ENCODE measurements at places on chromosomes 3 and 15.
A peak's percentile ranks its signal among the peaks of the same experiment; 100 is the strongest.

DNA sequence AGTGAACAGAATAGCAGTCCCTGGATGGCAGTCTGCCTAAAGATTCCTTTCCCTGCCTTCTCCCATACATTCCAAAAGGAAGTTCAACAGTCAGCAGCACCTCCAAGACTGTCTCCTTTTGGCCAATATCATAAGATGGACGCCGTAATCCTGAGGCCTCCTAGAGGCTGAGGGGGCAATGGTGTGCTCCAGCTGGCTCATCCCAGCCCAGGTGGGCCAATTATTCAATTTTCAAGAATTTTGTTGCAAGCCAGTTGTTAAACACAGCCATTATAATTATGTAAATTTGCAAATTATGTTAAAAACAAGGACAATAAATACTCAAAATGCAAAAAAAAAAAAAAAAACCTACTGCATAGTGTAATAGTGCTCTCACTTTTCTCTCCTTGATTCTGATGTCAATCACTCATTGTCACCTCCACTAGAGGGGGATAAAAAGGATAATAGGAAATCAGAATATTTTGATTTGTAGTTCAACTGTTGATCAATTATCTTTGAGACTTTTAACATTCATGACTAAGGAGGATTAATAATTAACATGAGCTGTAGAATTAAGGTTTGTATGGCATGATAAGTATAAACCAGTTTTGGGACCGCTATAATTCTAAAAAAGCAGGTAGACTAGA, 40.1 kb downstream of the PPARG start:
- DNase-seq: no peak

DNA sequence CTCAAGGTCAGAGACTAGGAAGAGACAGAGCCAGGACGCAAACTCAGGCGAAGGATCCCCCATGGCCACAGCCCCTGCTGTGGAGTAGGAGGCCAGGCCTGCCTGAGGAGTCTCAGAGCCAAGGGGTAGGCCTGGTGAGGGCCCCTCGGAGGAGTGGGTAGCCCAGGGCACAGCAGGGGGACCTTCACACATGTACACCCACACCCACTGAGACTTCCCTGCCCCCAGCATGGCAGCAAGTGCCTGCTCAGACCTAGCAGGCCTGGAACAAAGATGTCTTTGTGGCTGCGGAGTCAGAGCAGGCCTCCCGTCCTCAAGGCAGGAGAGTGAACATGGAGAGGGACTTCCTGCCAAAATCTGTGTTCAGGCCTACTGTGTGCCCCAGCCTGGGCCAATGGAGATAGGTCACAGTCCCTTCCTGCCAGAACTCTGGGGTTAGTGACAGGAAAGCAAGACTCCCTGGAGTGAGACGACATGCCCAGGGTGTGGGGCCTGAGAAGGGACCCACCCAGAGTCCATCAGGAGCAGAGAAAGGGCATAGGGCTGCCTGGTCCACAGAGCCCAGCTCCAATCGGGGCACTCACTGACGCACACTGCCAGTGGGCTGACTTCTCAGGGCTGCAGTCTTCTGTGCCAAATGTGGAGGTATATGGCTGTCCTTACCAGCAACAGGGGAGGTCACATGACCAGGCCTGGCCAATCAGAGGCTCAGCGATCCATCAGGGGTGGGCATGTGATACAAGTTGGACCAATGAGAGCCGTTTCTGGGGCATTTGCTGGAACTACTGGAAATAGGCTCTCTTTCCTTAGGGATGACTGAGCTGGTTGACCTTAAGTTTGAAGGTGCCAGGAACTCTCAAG, 2.3 kb downstream of the GRIP2 start:
- DNase-seq: no peak

DNA sequence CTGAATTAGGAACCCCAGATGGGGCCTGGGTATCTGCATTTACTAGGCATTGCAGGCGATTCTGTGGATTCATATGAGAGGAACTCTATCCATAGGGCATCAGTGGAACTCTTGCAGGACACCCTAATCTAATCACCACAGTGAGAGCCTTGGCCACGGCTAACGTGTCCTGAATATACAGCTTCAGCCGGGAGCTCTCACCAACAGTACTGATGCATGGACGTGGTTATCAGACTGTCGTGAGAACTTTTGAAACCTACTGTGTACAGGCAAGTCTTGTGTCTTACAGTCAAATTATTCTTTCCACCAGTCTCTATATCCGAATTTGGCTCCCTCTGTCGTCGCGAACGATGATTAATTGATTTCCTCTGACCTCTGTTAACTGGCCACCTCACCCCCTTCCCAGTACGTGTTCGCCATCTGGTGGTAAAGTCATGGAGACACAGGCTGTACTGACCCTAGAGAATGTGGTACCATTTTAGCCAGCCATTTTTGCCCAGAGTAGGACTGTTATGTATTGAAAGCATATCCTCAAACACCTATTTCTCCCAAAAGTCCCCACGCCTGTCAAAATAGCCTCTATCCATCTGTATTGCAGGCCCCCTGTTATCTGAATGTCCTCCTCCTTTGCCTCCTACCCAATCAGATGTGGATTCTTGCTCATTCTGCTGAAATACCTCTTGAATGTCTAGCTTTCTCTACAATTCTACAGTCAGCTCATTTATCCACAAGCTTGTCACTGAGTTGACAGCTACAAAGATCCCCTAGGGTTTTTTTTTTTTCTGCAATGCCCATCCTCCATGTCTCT, 39.7 kb downstream of the GLDN start:
- DNase-seq: peak; percentile 56

- DNase-seq: no peak
These were observed 281.7 kb downstream of the ROBO2 start for GRCh38 chr3:77321646-77322045.

DNA sequence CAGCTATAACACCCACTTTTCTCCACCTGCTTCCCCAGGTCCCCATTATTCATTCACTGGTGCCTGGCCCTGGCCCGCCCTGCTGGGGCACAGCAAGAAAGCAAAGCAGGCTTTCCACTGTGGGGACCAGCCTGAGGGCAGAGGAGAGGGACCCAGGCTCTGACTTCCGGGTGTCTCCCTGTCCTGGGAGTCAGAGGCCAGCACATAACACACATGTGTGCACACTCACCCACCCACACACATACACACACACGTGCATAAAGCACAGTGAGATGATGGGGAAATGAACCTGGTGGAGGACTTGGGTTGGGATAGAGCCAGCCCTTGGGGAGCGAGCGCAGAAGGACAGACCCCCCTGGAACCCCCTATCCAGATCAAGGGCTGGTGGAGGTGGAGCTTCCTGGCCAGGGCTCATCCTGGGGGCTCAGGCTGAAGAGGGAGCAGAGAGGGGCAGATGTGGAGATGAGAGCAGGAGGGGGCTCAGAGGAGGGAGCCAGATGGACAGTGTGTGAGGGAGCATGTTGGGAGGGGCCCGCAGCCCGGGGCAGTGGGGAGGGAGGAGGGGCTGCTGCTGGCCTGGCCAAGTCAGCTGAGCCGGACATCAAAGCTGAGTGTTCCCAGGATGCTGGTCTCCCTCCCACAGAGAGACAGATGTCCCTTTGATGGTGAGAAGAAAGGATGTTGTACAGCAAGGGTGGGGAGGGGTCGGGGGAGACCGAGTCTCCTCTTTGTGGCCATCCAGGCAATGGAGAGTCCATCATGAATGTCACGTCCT, 78.2 kb downstream of the LINGO1 start:
- no peak for DNase-seq

- peak; percentile 83 for DNase-seq
These were observed 21.3 kb downstream of the CHD2 start for GRCh38 chr15:92921215-92922131.

DNA sequence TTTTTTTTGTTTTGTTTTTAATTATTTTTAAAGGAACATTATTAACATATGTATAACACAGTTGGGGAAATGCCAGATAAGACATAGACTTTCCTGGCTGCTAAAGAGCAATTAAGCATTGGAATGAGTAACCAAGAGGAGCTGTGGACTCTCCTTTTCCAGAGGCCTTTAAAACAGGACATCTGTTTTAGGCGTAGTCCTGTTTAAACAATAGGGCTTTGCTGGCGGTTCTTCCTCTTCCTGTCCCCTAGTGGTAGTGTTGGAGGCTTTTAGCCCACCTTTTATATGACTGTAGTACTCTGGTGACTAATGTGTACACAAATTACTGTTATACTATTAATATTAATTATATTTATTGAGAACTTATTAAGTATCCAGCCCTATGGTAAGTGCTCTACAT, 81.9 kb downstream of the PPARG start:
- DNase-seq: peak; percentile 41

GRCh38 chr15:88012233-88012632, 244.3 kb downstream of the NTRK3 start:
- no peak for DNase-seq

DNA sequence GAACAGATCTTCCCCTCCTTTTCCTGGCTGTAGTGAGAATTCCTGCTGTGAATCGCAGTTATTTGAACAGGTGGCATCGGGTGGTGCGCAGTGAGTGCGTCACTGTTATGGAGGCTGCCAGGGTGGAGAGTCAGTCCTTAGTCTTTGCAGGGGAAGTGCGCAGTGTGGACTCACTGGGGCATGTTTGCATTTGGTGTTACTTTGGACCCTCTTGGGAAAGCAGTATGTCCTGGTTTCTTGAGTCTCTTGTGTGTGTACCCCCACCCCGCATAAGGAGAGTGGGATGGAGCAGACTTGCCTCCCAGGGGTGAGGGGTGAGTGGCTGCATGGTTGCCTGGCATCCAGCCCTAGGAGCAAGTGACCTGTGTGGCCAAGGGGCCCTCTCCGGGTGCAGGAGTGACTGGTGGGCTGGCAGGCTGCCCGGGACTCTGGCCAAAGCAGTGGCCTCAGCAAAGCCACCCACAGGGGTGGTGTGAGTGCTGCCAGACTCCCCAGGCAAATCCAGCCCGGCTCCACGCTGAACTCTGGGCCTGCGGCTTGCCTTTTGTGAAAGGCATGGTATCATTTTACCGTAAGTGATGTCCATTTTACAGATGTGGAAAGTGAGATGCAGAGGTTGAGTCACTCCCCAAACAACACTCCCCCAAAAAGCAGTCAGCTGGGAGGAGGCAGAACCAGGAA, 46.4 kb downstream of the DNASE1L3 start:
- DNase-seq: peak; percentile 80

GRCh38 chr3:128725547-128726022, 398 bp upstream of the RAB7A start:
- DNase-seq: no peak

DNA sequence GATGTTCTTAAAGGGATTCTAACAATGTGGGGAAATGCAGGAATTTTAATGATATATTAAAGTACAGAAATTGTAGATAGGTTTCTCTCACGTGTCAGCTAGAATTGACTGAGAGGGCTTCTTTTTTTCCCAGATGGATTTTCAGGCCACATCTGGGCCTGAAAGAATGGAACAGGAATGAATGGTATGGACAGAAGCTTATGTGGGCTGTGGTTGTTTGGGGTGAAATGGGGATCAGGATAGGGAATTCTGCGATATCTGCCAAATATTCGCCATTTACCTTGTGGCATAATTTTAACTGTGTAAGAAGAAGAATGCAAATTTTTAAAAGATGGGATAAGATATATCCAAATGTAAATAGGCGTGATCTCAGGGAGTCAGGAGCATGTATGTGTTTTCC, 45.4 kb upstream of the FAM98B start:
- DNase-seq: no peak

- DNase-seq: no peak
These were observed 181.7 kb downstream of the TPRG1 start for GRCh38 chr3:189353318-189353965.

- DNase-seq: no peak
These were observed 167.0 kb upstream of the TBL1XR1 start for GRCh38 chr3:177364236-177364635.

DNA sequence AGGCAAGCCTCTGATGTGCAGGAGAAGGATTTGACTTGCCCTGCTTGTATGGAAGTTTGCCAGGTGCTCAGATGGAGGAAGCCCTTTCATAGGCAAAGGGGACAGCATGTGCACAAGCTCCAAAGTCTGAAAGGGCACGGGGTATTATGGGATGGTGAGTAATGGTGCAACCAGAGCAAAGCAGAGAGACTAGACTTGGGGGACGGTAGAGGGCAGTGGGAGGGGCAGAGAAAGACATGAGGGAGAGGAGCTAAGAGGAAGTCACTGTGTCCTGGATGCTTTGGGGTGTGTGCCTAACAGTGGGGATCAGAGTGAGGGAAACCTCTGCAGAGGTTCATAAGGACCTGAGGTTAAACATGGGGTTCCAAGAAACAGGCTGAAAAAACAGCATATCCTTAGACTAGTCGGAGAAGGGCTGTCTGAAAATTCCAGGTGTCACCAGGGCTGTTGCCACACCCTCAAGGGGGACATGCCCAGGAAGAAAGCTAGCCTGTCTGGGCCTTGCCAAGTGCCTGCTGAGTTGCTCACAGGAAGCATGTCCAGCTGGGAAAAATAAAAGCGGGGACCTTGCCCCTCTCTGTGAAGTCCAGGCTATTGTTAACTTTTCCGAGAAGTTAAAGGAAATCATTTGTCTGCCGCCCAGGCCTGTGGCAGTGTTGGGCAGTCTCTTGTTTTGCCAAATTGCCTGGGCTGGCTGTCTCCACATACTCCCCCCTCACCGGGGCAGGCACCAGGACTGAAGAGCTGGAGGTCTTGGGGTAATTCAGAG, 47.1 kb downstream of the HRH1 start:
- DNase-seq: peak; percentile 26

DNA sequence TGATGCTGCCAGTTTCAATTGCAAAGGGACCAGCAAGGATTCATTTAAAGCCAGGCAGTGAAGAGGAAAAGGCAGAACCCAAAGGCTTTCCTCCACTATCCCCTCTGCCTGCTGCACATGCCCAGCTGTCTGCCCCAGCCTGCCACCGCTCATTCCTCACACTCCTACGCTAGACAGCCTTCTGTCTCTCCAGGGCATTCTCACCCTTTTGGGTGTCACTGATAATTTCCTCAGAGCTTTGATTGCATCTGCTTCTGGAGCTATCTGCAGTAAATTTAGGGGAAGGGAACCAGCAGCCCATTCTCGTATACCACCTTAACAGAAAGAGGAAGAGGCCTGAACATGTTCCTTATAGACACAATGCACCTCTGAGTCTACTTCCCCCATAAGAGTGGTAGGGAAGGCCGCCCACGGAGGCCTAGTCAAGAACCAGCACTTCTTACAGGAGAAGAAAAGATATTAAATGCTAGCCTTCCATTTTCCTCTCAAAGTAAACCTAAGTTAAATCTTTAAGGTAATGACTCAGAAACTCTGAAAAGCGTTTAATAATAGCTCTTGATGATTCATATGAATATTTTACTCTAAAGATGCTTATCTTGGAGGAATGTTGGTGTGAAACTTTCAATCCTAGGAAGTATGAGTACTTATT, 20.9 kb downstream of the NUDT16 start:
- DNase-seq: no peak

- DNase-seq: no peak
These were observed 183.0 kb upstream of the C2CD4B start for GRCh38 chr15:62348118-62348517.

DNA sequence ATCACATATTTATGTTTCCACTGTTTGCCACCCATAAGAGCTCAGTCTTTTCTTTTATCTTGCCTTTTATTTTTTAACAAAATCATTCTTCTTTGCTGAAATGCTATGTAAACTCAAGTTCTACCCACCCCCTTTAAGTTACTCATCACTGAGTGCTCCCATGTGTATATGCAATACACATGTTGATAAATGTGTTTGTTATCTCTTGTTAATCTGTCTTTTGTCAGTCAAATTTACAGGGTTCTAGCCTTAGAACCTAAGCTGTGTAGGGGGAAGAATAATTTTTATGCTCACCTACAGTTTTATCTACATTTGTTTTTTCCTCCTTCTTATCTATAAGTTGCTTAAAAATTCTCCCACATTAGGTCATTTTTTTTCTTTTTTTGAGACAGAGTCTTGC, 1195.9 kb downstream of the ROBO2 start:
- no peak for DNase-seq

All from large intestine (tissue), 12 donors.